ENCODE measurements at places on chromosomes 12 and 14. TPM values are rescaled to one million over a fixed set of nuclear protein-coding genes. Genes with fewer than 3 reads are reported as not detected.

DNA sequence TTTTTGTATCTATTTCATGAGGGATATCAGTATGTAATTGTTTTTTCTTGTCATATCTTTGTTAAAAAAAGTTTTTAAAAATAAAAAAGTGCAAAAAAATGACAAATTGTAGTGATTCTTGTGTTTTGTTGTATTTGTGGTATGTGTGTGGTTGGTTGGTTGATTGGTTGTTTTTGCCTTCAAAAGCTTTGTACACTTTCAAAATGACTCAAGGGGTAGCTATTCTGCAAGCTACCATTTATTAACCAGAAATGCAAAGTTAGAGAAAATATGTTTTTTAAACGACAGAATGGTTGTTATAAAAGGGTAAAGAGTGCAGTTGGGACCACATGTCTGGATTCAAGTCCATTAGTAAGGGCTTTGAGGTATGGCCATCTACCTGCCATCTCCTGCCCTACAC is 119.3 kb downstream of the SLC35F4 start:
- no peak for DNase-seq

GRCh38 chr12:113196990-113197389 is 11.5 kb downstream of the RITA1 start:
- DNase-seq = no peak

The FCF1 gene
- 10.0 TPM for total RNA-seq

GRCh38 chr14:75539162-75539560 is 16.9 kb downstream of the BATF start:
- no peak for DNase-seq

DNA sequence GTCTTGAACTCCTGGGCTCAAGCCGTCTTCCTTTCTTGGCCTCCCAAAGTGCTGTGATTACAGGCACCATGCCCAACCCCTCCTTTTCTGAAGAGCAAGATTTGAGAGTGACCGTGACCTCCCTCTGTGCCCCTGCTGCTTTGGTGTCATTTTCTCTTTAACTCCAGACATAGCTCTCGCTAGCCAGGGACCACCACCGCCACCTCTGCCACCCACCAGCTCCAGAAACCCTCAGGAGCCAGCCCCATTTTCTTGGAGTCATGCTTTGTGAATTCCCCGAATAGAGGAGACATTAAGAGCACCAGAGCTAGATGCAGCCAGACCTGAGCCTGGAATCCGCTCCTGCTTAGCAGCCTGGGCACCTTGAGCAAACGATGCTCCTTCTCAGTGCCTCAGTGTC is 18.2 kb downstream of the SDSL start:
- no peak for DNase-seq
